ENCODE measurements at places on chromosomes 12 and 14. TPM values are rescaled to one million over a fixed set of nuclear protein-coding genes. Genes with fewer than 3 reads are reported as not detected.

The PTGER2 gene
- polyA plus RNA-seq: 0.43 TPM

The PYGL gene
- polyA plus RNA-seq: 36.4 TPM

The SDS gene
- polyA plus RNA-seq: not detected

The JPH4 gene
- polyA plus RNA-seq: not detected

The ESR2 gene
- polyA plus RNA-seq: not detected

The AGAP2 gene
- 0.04 TPM for polyA plus RNA-seq

The GLI1 gene
- 5.9 TPM for polyA plus RNA-seq

DNA sequence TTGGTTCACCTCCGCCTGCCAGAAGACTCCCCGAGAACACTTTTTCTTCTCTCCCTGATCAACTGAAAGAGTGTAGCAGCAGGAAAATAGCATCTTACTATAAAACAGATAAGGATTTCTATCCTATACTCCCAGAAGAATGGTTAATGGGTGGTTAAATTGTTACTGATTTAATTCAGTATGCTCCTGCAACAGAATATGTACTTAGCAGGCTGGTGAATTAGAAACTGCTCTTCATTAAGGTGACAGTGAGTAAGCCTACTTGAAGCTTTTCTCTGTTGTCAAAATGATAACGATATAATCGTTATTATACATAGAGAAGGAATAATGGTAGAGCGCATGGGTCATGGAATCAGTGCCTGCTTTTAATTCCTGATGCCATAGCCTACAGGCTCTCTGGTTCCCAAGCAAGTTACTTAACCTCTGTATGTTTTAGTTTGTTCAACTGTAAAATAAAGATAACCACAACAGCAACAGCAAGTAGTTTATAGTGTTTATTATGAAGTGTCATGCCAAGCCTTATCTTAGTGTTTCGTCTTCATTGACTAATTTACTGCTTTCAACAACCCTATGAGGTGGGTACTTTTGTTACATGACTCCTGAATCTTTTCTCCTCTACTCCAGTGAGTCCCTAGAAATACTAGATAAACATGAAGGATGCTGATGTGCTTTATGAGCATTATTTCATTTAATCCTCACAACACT lies 392.6 kb downstream of the CCDC91 start:
- no peak for DNase-seq

DNA sequence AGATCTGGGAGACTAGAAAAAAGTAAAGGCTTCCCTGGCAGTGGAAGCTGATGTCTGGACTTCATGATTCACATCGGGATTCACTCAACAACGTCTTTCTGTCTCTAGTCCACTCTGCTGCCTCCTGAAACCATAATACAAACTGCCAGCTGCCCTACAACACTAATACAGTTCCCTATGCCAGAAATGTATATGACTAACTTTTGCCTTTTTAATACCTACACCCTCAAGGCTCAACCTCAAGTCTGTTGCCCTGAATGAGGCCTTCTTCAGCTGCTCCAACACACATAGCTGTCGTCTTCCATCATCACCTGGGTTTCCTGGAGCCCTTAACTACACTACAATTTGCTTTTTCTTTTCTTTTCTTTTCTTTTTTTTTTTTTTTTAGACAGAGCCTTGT lies 182.7 kb upstream of the BCL2L14 start:
- no peak for DNase-seq

- DNase-seq: no peak
Measured at GRCh38 chr12:46100551-46101484, 110.4 kb upstream of the SCAF11 start.

GRCh38 chr12:120115692-120116440 lies 687 bp downstream of the RAB35 start:
- no peak for DNase-seq

GRCh38 chr14:78103271-78103670 lies 66.9 kb upstream of the NRXN3 start:
- DNase-seq: no peak

- no peak for DNase-seq
Measured at GRCh38 chr14:52312931-52313355, 1.2 kb upstream of the PTGER2 start.

DNA sequence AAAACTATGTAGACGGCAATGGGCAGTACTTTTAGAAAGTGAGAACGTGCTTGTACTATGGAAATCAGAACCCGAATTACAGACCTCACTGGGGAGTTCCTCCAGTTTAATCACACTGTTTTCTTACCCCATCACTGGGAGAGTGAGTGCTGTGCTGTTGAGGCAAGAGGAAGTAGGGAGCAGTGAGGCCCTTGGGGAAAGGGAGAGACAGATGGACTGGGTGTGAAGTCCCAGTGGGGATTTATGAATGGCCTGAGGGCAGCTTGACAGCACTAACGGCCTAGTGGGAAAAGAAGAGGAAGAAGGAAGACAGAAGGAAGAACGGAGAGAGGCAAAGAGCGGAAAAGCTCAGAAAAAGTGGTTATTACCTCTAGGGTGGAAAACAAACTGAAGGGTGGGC lies 5.7 kb downstream of the MCRS1 start:
- DNase-seq: no peak

DNA sequence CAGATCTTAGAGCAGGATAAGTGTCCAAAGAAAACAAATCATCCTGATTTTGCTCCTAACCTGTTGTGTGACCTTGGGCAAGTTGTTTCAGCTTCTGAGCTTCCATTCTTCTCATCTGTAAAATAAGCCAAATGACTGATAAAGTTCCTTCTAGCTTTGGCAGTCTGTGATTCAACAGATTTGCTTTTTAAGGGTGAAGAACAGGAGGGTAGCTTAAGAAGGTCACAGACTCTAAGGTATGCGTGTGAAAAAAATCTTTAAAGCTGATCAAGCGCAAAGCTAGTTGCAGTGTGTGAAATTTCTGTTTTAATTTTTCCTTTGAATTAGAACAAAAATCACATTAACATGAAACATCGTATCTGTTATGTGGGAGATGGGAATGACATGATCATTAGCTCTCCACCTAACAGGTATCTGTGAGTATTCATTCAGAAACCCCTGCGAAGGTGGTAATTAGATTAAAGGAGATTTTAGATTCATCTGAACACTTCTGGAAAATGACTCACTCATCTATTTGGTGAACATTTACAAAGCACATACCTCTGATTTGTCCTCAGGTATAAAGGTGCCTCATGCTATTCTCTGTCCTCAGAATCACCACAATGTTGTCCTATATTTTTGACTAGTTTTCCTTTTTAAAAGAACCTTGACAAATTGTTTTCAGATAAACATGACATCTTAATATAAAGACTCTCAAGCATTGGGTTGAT lies 131.9 kb upstream of the CPM start:
- DNase-seq: no peak

DNA sequence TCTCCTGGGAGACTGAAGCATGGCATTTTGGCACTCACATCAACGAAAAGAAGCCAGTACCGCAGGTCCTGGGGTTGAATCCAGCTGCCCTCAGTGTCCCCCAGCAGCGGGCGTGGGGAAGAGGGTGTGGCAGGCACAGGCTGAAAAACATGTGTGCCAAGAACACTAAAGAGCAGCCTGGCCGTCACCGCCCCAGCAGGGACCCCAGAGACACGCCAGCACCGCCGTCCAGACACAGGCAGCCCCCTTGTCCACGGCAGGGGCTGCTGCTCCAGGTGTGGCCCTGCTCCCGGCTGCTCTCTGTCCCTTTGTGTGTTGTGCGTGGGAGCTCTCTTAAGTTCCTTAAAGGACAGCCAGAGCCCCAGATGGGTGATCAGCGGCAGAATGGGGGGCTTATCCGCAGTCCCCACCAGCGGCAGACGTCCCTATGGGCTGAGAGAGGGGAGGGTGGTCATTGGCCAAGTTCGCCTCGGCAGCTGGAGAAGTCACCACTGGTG lies 556 bp downstream of the PHETA1 start:
- no peak for DNase-seq
